Hepatocyte (in vitro differentiated cells): ENCODE measurements at places on chromosomes 2 and 18. TPM values are rescaled to one million over a fixed set of nuclear protein-coding genes. Genes with fewer than 3 reads are reported as not detected.
A peak's percentile ranks its signal among the peaks of the same experiment; 100 is the strongest.

GRCh38 chr2:54652540-54652939 lies 70.9 kb upstream of the EML6 start:
- no peak for DNase-seq
- no peak overlapping the region for H3K27ac ChIP-seq

GRCh38 chr18:31269566-31269965 lies 48.4 kb upstream of the DSG1 start:
- no peaks in the 10 kb centered on the region for H3K4me1 ChIP-seq
- peak; percentile 46 for DNase-seq
- peak overlapping the region; percentile 13 for H3K27ac ChIP-seq
- no peaks in the 10 kb centered on the region for H3K36me3 ChIP-seq
- H3K27me3 ChIP-seq: no peaks in the 10 kb centered on the region

Gene SIX3
- not detected in 2 replicates for total RNA-seq

Gene WNT10A
- 1.9 and 2.3 TPM in 2 replicates for total RNA-seq

Gene STARD6
- total RNA-seq: not detected in 2 replicates

Gene ERFE
- 0.27 TPM in 1 of 2 replicates, not detected in the other for total RNA-seq

DNA sequence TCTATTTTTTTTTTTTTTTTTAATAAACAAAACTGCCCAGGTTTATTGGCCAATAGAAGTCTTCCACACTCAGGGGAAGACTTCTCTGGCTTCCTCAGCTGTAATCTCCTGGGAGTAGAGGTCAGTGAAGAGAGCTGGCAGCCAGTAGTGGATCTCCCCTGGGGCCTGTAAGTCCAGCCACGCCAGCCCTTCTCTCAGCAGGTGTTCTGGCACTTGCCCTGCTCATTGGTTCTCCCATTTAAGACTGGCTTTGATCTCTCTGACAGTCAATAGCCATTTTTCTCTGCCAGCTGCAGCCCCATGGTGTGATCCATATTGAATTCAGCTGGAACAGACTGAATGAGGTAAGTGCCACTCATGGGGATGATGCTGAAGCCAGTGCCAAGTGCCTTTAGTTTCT lies 170.6 kb upstream of the SPHKAP start:
- H3K27ac ChIP-seq: no peak overlapping the region
- H3K4me3 ChIP-seq: no peak overlapping the region
- no peaks in the 10 kb centered on the region for H3K27me3 ChIP-seq
- no peak for DNase-seq
- H3K36me3 ChIP-seq: no peaks in the 10 kb centered on the region

GRCh38 chr2:143877056-143877455 lies 642.9 kb downstream of the ZEB2 start:
- H3K36me3 ChIP-seq: no peaks in the 10 kb centered on the region
- H3K27me3 ChIP-seq: no peaks in the 10 kb centered on the region
- H3K4me3 ChIP-seq: no peak overlapping the region

Gene KLHL14
- total RNA-seq: 0.57 and 0.60 TPM in 2 replicates

- no peaks in the 10 kb centered on the region for H3K36me3 ChIP-seq
- no peak overlapping the region for H3K27ac ChIP-seq
- no peak overlapping the region for H3K4me3 ChIP-seq
- no peaks in the 10 kb centered on the region for H3K27me3 ChIP-seq
Observed at GRCh38 chr2:211159972-211160371, 603.6 kb downstream of the CPS1 start.

- no peak overlapping the region for H3K27ac ChIP-seq
- no peak overlapping the region for H3K4me3 ChIP-seq
- no peaks in the 10 kb centered on the region for H3K36me3 ChIP-seq
- no peaks in the 10 kb centered on the region for H3K4me1 ChIP-seq
- no peak for DNase-seq
Observed at GRCh38 chr2:3608373-3609278, 13.7 kb downstream of the COLEC11 start.

GRCh38 chr2:239193925-239194677 lies 206.7 kb downstream of the HDAC4 start:
- DNase-seq: no peak
- peaks cover under 1% of the 10 kb centered on the region for H3K36me3 ChIP-seq
- H3K4me3 ChIP-seq: no peak overlapping the region
- no peak overlapping the region for H3K27ac ChIP-seq
